ENCODE measurements at places on chromosomes 7 and 10.

- no peak for DNase-seq
These were observed 8.6 kb upstream of the CPED1 start for GRCh38 chr7:120979765-120980499.

DNA sequence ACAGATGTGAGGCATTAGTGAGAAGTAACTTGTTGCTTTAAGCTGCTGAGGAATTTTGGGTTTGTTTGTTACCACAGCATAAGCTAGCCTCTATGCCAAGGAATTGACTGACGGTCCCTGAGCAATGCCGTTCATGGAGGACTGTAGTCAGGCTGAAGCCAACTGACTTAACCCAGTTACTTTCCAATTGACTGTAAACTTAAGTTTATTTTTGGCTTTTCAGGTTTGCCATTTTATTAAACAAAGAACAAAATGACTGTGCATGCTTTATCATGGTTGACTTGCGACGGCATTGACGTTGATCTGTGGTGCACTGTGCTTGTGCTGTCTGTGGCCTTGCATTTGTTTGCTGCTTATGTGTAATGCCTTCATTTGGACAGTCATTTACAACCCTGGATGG is 53.5 kb downstream of the DNAJB9 start:
- no peak for DNase-seq

DNA sequence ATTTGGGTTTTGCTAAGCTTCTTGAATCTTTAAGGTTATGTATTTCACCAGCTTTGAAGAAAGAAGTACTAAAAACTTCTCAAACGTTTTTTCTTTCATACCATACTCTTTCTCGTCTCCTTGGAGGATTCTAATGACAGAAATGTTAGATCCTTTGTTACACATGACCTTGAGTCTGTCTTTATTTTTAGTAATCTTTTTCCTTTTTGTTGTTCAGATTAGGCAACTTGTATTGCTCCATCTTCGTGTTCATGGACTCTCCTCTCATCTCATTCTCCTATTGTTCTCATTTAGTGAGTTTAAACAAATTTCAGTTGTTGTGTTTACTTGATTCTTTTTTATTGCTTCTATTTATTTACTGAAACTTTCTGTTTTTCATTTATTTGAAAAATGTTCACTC is 73.7 kb downstream of the WDFY4 start:
- DNase-seq = no peak

DNA sequence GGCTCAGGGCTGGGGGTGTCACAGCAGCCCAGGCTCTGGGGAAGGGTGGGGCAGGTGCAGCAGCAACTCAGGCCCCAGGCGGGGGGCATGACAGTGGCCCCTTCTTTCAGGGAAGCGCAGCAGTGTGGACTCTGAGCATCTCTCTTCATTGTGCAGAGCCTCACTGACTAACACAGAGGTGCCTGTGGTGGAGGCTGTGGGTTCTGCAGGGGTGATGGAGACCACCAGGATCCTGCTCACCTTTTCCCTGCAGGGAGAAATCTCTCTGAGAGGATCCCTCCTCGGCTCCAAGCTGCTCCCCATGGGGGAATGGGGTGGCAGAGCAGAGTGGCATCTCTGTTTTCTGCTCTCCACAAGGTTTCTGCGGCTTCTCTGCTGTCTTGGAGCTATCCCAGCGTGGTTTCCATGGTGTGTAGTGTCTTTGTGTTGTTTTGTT is 37.8 kb upstream of the SHH start:
- no peak for DNase-seq

DNA sequence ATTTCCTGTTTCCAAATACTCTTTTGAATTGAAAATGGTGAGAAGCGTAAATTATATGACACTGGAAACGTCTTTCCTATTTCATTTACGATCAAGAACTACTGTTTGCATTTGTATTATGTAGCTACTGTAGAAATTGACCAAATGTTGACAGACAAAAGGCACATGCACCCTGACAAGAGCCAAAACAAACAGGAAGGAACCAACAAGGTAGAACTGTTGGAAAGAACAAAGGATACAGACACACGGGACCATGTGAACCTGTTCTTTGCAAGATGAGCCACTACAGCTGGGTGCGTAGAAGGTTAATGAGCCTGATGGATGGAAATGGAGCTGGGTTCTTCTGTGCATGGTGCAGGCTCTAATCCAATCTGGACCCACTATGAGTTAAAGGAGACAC is 48.4 kb upstream of the FZD8 start:
- DNase-seq = peak; percentile 65

- DNase-seq = no peak
These were observed 38.9 kb downstream of the HK1 start for GRCh38 chr10:69317175-69317604.

- DNase-seq = no peak
These were observed 20.3 kb upstream of the PAX2 start for GRCh38 chr10:100725071-100725471.

GRCh38 chr10:27724287-27724686 is 21.3 kb downstream of the MKX start:
- DNase-seq = no peak

DNA sequence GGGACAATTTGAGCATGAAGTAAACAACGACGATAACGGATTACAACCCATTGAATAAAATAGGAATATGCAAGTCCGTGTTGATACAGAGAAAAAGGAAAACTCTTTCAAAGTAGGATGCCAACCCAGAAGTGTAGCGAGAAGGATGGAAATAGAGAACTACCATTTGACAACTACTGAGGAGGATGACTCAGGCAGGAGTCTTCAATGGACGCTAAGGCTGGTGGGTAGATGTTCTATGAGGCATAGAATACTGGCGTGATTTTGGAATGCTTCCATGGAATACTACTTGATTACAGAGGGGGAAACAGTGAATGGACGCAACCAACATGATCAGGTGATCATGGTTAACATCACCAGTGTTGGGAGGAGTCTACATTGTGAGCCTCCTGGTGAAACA is 828 bp upstream of the CFAP70 start:
- no peak for DNase-seq

DNA sequence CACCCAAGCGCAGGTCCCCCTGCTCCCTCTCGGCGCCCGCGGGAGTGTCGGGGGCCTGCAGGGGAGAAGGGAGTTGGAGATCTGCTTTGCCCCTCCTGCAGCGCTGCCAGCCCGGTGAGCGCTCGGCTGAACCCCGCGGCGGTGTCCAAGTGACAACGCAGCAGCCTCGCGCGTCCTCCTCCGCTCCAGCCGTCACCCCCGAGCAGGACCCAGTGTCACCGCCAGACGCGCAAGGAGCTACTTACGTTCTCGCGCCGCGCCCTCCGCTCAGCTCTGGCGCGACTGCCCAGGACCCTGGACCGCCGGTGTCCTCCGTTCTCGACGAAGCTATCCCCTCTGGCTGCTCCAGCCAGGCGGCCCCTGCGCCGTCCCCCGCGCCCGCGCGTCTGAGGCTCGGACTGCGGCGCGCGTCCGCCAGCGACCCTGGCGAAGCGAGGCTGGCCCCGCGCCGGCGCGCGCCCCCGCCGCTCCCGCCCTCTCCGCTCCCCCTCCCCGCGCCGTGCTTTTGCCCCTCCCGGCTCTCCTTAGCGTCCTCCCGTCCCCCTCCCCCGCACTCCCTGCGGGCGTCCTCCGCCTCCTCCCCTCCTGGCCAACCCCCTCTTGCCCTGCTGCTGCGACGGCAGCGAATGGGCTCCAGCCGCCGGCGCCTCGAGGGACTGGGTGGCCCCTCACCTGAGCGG is at the start of gene NRCAM:
TSS of gene NRCAM (minus strand) at position 439 of the 680 bp plus-strand sequence. CDS start 216,372 bp downstream, outside the sequence.
- DNase-seq = peak; percentile 55

- no peak for DNase-seq
These were observed 155.7 kb upstream of the TMEM72 start for GRCh38 chr10:44755481-44755880.

DNA sequence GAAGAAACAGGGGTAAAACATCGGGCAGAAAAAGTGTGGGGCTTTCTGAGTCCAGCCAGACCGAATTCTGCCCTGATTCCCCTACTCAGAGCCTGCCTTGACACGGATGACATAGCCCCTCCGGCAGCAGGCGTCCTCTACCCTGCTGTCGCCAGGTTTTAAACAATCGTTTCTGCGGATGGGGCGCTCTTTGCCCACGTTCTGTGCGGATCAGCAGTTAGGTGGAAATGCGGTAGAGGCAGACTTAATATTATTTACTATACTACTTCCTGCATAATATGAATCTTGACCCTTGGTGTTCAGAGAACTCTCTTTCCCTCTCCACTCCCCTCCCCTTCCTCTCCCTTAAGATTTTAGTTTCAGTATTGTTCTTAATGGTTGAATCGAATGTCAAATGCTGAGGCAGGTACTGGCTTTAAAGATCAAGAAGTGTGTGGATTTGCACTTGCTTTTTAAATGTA is 2.4 kb downstream of the GATA3 start:
- DNase-seq = no peak

- peak; percentile 91 for DNase-seq
These were observed at the start of gene FBXL15 for GRCh38 chr10:102420714-102421506. Gene FBXL15 (plus strand): TSS chr10:102420836. CDS start chr10:102421130, 294 bp downstream.

DNA sequence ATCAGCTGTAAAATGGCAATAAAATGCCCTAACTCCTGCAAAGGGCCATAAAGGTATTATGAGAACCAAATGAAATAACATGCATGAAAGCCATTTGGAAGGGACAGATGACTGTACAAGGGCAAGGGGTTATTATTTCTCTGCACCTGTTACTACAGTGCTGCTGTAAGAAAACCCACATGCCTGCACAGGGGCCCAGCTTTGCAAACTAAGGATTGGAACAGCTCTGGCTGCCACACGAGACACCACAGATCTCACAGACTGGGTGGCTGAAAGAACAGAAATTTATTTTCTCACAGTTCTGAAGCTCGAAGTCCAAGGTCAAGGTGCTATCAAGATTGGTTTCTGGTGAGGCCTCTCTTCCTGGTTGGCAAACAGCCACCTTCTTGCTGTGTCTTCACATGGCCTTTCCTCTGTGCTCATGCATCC is 409.0 kb upstream of the NRP1 start:
- DNase-seq = no peak

- DNase-seq = no peak
These were observed 7.9 kb downstream of the GPRIN2 start for GRCh38 chr10:46548498-46549090.

DNA sequence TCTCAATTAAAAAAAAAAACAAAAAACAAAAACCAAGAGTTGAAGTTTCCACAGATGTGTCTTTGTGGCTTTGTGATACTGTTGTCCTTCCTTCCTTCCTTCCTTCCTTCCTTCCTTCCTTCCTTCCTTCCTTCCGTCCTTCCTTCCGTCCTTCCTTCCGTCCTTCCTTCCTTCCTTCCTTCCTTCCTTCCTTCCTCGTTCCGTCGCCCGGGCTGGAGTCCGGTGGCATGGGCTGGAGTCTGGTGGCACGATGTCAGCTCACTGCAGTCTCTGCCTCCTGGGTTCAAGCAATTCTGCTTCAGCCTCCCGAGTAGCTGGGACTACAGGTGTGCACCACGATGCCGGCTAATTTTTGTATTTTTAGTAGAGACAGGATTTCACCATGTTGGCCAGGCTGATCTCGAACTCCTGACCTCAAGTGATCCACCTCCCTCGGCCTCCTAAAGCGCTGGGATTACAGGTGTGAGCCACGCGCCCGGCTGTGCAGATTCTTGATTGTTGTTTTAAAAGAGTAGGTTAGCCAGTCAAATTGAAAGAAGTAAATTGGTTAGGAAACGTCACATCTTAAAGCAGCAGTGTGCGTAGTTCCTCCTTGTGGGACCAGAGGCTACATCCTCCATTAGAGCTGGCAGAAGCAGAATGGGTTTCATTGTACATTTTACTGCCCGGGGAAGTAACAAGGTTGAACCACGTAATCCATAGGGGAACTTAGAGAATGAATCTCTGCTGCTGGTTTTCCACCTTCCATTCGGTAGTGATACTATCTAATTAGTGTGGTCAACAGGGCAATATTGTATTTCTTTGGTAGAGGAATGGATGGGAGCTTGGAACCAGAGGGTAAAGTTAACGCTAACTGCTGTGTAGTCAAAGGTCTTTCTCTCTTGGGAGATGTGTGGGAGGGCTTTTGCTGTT is 20.6 kb downstream of the DNAJB6 start:
- no peak for DNase-seq

DNA sequence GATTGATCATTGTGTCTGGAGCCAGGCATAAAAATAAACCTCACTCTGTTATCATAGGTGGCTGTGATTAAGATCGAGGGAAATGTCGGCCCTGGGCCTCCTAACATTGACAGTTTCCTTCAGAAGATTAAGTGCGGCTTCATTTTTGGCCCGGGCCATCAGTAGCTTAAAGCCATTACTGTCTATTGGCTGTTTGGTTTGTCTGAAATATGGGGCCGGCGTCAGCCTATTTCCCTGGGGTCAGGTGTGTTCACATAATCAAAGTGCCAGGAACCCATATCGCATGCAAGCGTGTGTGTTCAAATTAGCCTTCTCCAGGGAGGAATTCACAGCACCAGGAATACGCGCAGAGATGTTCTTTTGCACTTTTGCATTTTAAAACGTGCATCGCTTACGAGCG is 114.7 kb downstream of the CUX1 start:
- DNase-seq = no peak

- no peak for DNase-seq
These were observed 1381.5 kb upstream of the CELF2 start for GRCh38 chr10:9636216-9636615.

- DNase-seq = no peak
These were observed 261.5 kb upstream of the NPSR1 start for GRCh38 chr7:34396437-34397064.

GRCh38 chr10:117170244-117170643 is 27.0 kb upstream of the KCNK18 start:
- DNase-seq = no peak

- DNase-seq = no peak
These were observed 140.7 kb downstream of the SND1 start for GRCh38 chr7:127792528-127793342.

GRCh38 chr10:43255634-43256431 is 11.0 kb downstream of the RASGEF1A start:
- no peak for DNase-seq

DNA sequence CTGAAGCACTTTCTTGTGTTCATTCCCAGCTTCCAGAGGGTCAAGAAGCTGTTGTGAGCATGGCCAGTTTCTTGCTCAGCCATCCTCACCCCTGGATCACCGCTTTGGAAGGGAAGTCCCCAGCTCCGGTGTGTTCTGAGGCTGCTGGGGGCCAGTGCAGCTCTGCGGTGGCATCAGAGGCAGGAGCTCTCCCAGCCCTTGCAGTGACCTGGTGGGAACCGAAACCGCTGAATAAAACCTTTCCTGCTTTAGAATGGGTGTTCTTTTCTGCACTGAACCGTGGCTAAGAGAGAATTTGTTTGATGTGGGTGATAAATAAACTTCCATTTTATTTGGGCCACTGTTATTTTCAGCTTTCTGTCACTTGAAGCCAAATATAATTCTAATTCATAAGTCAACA is 450.9 kb upstream of the VSTM2A start:
- DNase-seq = no peak

- DNase-seq = no peak
These were observed 46.9 kb upstream of the SFMBT2 start for GRCh38 chr10:7457478-7458316.

GRCh38 chr7:1626769-1627168 is 43.3 kb upstream of the ELFN1 start:
- no peak for DNase-seq

Data from NCI-H1436 treated with DMSO at 0.1 percent for 48 hours (cell line).